Astrocyte of the spinal cord (primary cell): ENCODE measurements at places on chromosomes 13 and 19.
A peak's percentile ranks its signal among the peaks of the same experiment; 100 is the strongest.

GRCh38 chr13:66835040-66835628, 395.0 kb downstream of the PCDH9 start:
- peak; percentile 67 for DNase-seq

GRCh38 chr19:9782338-9782737, 13.8 kb upstream of the ZNF846 start:
- no peak for DNase-seq

DNA sequence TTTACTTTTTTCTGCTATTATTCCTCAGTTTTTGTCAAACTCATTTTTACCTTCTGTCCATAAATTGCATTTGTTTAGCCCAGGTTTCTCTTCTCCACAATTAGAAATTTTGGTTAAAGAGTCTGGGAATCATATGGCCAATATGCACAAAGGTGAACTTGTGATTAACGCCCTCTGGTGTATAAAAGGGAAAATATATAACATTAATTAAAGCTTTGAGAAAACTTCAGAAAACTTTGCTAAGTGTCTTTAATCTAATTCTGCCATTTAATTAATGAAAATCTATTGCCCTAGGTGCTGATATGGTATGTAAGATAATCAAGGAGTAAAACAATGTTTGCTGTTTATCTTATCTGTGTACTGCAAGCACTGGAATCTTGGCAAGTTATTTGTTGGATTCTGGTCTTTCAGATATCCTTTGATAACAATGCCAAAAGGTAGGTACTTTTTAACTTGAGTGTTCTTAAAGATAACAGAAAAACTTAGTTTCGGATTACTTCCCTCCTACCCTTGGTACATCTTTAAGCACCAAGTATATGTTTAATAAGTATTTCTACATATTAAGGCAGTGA, 402.6 kb downstream of the SUCLA2 start:
- peak; percentile 26 for DNase-seq

DNA sequence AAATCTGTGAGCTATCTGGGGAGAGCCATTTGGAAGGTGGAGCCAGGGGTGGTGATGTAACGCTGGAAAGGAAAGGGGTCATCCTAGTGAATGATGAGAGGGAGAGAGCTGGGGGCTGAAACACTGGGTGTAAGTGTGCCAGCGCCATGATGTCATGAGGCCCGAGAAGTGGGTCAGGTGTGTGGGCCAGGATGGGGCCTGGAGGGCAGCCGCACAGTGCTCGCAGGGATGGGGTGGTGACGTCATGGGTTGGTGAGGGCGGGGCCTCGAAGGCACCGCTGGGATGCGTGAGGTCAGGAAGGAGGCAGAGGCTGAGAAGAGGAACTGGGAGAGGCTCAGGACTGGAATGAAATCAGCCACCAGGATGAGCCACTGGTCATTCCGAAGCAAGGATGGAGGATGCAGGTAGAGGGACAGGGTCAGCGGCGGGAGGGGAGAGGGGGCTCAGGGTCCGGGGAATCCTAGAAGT, 4.4 kb downstream of the CCDC61 start:
- no peak for DNase-seq

DNA sequence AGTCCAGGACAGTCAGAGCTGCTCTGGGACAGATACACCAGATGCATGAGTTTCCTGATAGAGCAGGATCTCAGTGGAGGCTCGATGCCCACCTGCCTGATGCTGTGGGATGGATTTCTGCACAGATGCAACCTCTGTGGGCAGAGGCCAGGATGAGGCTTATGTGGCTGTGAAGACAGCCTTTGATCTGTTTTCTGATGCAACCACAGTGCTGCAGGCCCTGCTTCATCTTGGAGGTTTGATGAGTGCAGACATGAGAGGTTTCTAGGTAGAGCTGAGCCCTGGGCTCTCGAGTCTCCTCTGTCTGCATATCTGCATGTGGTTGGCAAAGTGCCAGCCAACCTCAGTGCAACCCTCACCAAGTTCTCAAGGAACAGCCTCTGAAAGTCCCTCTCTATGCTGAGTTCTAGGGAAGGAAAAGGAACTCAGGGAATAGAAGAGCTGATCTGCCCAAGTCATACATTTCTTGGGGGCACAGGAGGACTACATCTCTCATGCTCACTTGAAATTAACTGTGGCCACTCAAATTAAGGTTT, 23.1 kb upstream of the TSHZ3 start:
- DNase-seq = no peak

DNA sequence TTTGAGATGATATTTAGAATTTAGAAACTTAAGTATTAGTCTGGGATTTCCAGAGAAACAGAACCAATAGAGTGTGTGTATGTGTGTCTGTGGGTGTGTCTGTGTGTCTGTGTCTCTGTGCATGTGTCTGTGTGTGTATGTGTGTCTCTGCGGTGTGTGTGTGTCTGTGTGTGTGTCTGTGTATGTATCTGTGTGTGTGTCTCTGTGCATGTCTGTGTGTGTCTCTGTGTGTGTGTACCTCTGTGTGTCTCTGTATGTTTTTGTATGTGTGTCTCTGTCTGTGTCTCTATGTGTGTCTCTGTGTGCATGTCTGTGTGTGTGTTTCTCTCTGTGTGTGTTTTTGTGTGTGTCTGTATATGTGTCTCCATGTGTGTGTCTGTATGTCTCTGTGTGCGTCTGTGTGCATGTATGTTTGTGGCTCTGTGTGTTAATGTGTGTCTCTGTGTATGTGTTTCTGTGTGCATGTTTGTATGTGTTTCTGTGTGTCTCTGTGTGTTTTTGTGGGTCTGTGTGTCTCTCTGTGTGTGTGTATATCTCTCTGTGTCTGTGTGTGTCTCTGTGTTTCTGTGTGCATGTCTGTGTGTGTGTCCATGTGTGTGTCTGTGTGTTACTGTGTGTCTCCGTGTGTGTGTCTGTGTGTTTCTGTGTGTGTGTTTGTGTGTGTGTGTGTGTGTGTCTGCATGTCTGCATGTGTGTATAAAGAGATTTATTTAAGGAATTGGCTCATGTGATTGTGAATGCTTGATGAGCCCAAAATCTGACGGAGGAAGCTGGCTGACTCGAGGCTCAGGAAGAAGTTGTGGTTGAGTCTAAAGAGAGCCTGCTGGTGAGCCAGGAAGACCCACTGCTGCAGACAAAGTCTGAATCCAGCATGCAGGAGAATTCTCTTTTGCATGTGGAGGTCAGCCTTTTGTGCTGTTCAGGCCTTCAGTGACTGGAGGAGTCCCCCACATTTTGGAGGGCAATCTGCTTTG, 22.2 kb downstream of the GPR42 start:
- DNase-seq = no peak

DNA sequence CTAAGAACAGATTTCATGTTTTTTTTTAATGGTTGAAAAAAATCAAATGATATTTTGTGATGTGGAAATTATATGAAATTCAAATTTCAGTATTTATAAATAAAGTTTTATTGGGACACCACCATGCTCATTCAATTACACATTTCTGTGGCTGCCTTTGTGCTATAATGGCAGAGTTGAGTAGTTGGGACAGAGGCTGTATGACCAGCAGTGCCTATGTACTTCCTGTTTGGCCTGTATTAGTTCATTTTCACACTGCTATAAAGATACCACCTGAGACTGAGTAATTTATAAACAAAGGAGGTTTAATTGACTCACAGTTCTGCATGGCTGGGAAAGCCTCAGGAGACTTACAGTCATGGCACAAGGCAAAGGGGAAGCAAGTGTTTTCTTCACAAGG, 33.6 kb downstream of the AKAP11 start:
- no peak for DNase-seq

GRCh38 chr13:43805071-43805468, 18.3 kb upstream of the ENOX1 start:
- peak; percentile 95 for DNase-seq

DNA sequence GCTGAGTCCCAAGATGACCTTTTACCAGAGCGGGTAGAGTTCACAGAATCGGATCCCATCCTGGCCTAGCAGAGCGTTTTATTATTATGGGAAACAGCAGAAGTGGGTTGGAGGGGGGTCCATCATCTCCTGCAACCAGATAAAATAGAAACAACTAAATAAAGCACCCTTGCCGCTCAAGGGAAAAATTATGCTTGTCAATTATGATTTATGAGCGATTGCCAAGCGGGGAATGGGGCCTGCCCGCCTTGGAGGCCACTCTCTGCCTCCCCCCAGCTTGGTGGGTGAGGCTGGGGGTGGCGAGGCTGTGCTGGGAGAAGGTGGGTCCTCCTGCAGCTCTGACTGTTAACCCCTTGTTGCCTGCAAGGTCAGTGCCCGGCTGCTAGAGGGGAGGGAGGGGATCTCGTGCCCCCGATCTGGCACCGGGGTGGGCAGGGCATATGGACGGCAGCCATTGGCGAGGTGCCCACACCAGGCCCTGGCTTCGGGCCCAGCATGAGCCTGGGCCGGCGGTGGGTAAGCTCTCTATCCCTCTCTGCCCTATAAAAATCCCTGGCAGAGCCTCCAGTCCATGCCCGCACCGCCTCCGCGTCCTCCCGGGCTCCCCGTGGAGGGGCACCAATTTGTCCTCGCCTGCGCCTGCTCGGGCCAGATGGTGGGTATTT, 129.1 kb downstream of the URI1 start:
- DNase-seq = no peak

DNA sequence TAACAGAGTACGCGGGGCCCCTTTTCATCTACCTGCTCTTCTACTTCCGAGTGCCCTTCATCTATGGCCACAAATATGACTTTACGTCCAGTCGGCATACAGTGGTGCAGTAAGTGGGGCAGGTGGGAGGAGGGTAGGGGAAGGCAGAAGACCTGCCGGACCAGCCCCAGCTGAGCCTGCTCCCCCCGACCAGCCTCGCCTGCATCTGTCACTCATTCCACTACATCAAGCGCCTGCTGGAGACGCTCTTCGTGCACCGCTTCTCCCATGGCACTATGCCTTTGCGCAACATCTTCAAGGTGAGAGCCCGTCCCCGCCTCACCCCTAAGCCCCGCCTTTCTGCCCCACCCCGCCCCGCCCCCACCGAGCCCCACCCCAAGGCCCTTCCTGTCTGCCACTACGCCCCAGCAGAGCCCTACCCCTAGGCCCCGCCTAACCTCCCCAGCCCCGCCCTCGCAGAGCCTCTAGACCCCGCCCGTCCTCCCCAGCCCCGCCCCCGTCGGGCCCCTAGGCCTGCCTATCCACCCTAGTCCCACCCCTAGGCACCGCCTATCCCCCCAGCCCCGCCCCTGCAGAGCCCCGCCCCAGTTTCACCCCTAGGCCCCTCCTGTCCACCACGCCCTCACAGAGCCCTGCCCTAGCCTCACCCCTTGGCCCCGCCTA, 7.7 kb downstream of the NDUFB7 start:
- peak; percentile 9 for DNase-seq

GRCh38 chr13:23750383-23751121, 138.6 kb downstream of the MIPEP start:
- DNase-seq = peak; percentile 61

DNA sequence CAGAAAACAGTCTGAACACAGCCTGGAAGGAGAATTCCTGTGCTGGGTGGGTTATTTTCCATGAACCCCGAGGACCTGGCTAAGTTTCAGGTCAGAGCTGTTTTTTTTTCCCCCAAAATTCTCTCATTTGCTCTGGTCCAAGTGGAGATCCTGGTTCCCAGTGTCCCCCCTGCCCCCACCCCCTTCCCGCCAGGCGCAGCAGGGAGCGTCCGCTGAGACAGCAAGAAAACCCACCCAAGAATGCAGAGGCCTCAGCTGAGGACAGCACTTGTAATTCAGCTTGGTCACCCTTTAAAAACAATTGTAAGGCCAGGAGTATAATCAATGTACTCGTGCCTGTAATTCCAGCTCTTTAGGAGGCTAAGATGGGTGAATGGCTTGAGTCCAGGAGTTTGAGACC, 11.4 kb upstream of the TSPAN16 start:
- DNase-seq = peak; percentile 35

- peak; percentile 45 for DNase-seq
These were observed 9.6 kb downstream of the CAPN12 start for GRCh38 chr19:38734426-38735256.

GRCh38 chr19:7763696-7764095, 653 bp downstream of the CLEC4M start:
- no peak for DNase-seq

DNA sequence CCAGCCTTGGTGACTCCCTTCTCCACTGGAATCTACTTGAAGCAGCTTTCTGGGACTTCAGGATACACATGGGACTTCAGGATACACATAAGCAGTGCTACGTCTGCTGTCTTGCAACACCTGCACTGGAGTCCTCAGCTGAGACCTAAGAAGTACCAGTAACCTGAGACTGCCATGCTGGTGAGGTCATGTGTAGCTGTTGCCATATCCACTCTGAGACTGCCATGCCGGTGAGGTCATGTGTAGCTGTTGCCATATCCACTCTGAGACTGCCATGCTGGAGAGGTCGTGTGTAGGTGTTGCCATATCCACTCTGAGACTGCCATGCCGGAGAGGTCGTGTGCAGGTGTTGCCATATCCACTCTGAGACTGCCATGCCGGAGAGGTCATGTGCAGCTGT, 937.9 kb downstream of the EFNB2 start:
- no peak for DNase-seq

- peak; percentile 8 for DNase-seq
These were observed 1235.2 kb upstream of the SLC10A2 start for GRCh38 chr13:104301171-104301975.

GRCh38 chr19:57587529-57587928, 3.6 kb downstream of the ZIK1 start:
- DNase-seq = peak; percentile 55

GRCh38 chr13:45156565-45157361, 36.5 kb downstream of the GTF2F2 start:
- no peak for DNase-seq

DNA sequence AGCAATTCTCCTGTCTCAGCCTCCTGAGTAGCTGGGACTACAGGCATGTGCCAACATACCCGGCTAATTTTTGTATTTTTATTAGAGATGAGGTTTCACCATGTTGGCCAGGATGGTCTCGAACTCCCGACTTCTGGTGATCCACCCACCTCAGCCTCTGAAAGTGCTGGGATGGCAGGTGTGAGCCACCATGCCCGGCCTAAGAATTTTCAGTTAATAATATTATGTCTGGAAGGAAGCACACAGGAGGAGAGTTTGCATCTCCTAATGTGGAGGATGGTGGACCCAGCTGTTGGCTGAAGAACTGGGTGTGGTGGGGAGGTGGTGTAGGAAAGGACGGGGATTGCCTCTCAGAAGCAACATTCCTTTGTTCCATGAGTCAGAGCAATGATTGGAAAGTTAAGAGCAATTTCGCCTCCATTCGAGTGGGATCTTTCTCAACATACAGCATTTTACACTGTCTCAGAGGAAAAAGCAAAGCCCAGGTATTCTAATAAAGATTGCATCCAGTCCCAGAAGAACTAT, 11.9 kb downstream of the PDCD2L start:
- DNase-seq = no peak

- DNase-seq = no peak
These were observed 162.3 kb downstream of the KLF5 start for GRCh38 chr13:73220966-73221720.

- DNase-seq = no peak
These were observed 470 bp upstream of the GRTP1 start for GRCh38 chr13:113364311-113364889.

DNA sequence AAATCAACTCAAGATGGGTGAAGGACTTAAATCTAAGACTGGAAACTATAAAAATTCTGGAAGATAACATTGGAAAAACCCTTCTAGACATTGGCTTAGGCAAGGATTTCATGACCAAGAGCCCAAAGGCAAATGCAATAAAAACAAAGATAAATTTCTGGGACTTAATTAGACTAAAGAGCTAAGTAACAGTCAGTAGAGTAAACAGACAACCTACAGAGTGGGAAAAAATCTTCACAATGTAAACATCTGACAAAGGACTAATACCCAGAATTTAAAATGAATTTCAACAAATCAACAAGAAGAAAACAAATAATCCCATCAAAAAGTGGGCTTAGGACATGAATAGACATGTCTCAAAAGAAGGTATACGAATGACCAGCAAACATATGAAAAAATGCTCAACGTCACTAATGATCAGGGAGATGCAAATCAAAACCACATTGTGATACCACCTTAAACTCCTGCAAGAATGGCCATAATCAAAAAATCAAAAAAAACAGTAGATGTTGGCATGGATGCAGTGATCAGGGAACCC, 6.3 kb upstream of the RFX1 start:
- no peak for DNase-seq
